Left kidney (tissue), 8 donors: ENCODE measurements at places on chromosomes 12 and 14. TPM values are rescaled to one million over a fixed set of nuclear protein-coding genes. Genes with fewer than 3 reads are reported as not detected.

GRCh38 chr14:20428010-20428365 is 8.0 kb downstream of the KLHL33 start:
- no peak for DNase-seq

- no peak for DNase-seq
These were observed 158.9 kb downstream of the FBXL14 start for GRCh38 chr12:1435456-1435855.

- no peak for DNase-seq
These were observed 8.1 kb downstream of the TMEM260 start for GRCh38 chr14:56587701-56588100.

DNA sequence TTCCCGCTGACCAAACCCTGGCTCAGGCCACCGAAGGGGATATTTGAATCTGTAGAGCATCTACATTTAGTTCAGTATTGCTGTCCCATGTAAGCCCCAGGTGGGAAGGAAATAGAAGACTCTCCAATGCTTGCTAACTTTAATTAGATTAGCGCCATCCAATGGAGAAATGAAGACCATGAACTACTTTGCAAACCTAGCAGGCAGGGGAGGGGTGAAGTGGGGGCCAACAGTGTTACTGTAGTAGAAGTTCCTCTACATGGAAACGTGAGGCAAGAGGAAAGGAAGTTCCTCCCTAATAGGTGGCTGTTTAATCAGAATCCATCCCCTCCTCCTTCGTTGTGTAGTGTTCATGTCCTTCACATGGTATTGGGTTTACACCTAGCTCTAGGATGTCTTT is 9.3 kb upstream of the DENND5B start:
- no peak for DNase-seq

Gene ANKS1B
- 4.8 TPM for polyA plus RNA-seq

DNA sequence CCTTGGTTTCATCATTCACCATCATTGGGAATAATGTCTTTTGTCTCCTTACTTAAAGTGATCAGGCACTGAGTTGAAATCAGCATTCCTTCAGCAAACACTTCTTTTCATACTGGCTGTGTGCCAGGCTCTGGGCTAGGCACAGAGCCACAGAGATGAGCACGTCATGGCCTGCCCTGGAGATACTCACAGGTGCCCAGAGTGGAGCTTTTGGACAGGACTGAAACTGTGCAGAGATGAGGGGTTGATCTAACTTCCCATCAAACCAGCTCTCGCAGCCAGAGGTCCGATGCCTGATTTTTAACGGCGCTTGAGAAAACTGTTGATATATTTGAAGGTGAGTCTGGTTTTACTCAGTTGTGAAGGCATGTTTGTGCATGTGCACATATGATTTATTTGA is 43.1 kb downstream of the CACNA1C start:
- DNase-seq, result no peak

DNA sequence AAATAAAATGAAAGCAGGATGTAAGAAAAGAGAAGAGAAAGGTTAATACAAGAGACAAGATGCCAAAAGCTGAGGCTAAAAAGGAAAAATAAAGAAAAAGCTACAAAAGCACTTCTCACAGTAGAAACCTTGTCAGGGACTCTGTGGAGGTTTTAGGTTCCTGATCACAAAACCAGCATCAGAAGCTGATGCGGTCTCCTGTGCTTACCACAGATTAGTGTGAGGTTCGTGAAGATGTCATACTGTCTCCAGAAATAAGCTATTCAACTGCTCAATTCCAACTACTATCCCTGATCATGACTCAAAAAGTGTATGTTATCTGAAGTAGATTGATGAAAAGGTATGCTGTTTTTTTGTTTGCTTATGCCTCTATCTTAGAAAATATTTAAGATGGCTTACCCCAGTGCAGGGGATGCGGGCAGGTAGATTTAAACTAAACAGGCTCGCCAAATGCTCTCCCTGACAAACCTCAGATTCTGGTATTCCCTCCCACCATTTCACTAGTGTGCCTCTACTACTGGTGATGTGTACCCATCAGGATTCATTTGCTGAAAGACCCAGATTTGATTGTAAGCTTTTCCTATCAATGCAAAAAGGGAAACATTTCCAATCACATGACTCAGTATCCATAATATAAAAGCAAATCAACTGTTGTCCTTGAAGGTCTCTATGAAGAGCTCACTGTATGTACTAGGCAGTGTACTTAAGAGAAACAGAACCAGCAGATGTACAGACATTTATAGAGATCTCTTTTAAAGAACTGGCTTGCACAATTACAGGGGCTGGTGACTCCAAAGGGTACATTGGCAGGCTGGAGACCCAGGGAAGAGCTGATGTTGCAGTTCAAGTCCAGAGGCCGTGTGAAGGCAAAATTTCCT is 169.5 kb upstream of the FOXN3 start:
- no peak for DNase-seq

DNA sequence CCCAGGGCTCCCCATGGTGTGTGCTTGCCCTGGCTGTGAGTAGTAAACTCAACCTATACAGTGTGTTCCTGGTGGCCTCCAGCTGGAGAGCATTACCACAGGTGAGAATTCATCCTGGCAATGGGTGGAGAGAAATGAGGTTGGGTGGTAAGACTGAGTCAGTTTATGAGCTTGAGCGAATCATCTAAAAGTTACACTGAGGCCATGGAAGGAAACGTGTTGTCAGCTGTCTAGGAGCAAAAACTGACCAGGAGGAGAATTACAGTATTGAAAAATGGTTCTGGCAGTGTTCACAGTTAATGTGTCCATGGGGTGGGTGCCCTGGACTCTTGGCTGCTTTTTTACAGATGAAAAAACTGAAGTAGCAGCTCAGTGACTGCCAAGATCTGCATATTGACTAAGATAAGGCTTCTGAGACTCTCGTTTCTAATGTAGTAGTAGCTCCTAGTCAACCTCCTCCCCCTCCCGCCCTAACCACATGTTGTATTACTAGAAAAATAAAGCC is 202.0 kb upstream of the AMIGO2 start:
- no peak for DNase-seq

- DNase-seq, result no peak
These were observed 1568.2 kb upstream of the SEL1L start for GRCh38 chr14:83101846-83102245.

Gene CEBPE
- 0.08 TPM for polyA plus RNA-seq

DNA sequence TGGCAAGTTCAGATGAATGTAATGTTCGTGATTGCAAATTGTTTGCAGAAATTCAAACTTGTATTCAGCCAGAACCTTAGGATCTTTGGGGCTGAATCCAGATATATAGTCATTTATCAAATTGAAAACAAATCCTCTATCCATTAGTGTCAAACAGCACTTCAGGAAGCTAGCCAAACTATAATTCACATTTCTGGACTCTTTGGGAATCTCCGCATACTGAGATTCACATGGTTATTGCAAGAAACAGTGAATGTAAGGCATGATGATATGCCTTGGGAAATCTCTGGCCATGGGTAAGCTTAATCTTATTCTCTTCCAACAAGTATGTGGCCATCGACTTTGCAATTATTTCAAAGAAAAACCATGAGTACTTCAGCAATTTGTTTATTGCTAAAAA is 98.5 kb downstream of the KLHL28 start:
- DNase-seq, result no peak

- no peak for DNase-seq
These were observed 1.9 kb upstream of the ITGB7 start for GRCh38 chr12:53208877-53209463.

- DNase-seq, result no peak
These were observed at the start of gene GPR132 for GRCh38 chr14:105065280-105066228. TSS of gene GPR132 (minus strand) at chr14:105065430. CDS start at chr14:105055420, 10,010 bp downstream.

Gene STON2
- 62.3 TPM for polyA plus RNA-seq

DNA sequence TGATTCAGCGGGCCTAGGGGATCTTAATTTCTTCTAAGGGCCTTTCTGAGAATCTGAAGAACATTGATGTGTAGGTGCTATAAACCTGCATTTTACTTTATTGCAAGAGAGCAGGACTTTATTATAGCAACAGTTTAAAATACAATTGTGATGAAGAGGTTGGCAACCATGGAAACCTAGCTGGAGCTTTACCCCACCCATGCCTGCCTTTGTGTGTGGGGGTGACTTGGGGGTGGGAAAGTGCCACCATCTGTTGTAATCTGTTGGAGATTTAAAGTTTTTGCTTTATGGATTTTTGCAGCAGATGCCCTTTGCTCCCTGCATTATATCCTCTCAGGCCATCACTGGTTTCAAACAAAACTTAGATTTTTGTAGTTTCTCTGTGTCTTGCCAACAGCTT is 64.6 kb downstream of the ATG14 start:
- no peak for DNase-seq

GRCh38 chr14:63209160-63209559 is 4.9 kb downstream of the RHOJ start:
- no peak for DNase-seq
